ENCODE measurements at places on chromosomes 1 and 21.

DNA sequence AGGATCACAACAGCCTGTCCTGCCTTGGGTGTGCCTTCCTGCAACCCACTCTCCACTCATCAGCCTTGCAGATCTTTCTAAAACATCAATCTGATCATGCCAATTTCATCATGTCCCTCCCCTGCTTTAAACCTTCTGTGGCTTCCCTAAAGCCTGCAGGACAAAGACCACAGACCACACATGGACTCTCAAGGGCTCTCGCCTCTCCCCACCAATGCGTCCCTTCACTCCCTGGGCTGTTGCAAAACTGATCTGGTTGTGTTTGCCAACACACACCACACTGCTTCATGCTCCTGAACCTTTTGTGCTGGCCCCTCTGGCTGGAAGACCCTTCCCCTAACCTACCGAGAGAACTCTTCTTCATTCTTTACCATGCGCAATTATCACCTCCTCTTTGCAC is 72.4 kb downstream of the ITPKB start:
- DNase-seq = no peak

- no peak for DNase-seq
Observed at GRCh38 chr1:62516600-62516999, 79.8 kb downstream of the USP1 start.

DNA sequence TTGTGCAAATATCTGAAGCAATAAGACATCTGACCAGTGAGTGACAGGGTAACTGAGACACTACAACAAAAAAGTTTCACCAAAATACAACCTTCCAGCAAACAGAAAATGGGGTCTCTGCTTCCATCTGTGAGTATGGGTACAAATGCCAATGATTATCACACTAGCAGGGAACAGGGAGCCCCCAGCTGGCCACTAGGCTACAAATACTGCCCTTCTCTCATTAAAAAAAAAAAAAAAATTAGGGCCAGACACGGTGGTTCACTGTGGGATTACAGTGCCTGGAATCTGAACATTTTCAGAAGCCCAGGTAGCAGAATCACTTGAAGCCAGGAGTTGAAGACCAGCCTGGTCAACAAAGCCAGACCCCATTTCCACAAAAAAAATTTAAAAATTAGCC is 48.4 kb upstream of the EDARADD start:
- no peak for DNase-seq

DNA sequence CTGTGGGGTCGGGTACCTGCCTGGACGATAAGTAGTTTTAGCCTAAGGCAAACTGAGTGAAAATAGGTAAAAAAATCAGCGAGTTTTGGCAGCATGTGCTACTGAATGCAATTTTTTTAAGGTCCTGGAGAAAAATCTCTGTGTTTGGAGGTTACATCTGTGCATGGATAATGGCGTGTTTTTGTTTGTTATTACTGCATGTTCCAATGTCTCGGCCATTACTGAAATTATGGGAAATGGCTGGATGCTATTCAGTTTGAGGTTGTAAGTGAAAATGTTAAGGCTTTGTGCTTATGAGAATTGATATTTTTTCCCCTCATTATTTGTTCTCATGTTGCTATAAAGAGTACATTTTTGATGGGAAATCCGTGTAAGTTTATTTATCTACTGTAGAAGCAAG is 441.7 kb downstream of the PRDM2 start:
- no peak for DNase-seq

GRCh38 chr1:181111559-181111958 is 23.1 kb downstream of the IER5 start:
- no peak for DNase-seq

- DNase-seq = no peak
Observed at GRCh38 chr1:178933709-178934490, 63.0 kb upstream of the ANGPTL1 start.

DNA sequence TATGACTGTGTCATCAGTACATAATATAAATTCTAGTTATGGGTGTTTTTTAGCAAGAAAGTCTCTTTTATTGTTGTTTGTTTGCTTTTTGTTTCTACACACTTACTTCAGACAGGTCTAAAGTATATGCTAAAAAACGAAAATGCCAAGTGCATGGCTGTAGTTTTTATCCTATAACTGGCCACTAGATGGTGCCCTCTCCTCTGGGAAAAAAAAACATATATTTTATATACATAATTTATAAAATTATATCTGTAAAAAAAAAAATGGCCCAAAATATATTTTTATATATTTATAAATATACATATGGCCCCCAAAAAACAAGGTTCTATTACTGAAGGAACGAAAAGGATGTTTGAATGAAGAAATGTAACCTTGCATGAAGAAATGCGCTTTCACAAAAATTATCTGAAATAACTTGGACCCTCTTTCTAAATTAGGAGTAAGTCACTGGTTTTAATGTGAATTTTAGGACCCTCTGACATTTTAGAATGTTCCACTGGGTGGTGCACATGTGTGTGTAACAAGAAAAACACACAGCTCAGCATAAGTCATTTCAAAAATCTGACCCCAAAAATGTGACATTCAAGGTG is 93.5 kb downstream of the TTLL7 start:
- DNase-seq = no peak

DNA sequence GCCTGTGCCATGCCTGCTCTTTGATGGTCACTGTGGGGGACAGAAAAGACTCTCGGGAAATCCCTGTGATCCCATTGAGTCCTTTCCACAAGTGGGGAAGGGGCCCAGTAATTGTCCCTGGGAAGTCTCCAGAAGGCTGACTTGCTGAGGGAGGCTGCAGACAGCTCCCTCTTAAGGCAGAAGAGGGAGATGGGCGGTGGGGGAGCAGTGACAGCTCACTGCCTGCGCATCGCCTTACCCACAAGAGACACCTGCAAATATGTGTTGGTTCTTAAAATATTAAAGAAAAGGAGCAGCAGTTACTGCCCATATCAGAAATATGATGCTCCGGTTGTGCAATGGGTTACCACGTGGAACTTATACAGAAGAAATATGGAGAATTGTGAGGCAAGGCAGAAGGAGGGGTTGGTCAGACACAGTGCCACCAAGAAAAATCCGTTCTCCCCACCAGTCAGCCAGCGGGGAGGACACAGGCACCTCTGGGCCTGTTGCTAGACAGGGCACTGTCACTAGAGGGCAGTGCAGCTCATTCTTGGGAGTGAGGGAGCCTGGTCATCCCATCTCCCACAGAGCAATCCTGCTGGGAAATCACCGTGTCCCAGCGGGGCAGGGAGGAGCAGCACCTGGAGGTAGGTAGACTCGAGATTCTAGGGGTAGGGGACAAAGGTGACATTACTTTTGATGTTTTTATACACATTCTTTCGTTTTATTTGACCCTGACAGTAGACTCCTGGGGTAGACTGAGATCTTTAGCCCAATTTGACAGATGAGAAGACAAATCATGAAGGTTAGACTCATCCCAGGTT is 6.9 kb upstream of the CAMK1G start:
- peak; percentile 45 for DNase-seq

DNA sequence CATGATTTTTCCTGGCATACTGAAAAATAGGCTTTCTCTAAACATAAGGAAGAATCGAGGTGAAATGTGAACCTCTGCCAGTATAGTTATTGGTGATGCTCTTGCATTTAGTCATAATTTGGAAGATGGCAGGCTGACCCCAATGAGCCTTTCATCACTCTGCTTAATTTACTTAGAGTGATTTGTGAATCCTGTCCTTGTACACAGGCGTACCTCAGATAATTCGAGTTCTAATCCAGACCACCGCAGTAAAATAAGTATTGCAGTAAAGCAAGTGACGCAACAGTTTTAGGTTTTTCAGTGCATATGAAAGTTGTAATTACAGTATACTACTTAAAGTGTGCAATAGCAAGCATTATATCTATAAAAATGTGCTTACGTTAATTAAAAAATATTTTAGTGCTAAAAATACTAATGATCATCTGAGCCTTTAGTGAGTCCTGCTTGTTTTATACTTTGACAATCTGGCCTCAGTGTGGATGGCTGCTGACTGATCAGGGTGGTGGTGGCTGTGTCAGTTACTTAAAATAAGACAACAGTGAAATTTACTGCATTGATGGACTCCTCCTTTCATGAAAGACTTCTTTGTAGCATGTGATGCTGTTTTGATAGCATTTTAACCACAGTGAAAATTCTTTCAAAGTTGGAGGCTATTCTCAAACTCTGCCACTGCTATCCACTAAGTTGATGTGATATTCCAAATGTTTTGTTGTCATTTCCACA is 1.7 kb downstream of the PKNOX1 start:
- DNase-seq = no peak

- no peak for DNase-seq
Observed at GRCh38 chr1:168218658-168219057, 7.1 kb upstream of the SFT2D2 start.

GRCh38 chr1:29565490-29565889 is 329.2 kb downstream of the PTPRU start:
- DNase-seq = no peak

GRCh38 chr1:192906334-192906733 is 97.5 kb downstream of the RGS2 start:
- DNase-seq = no peak

GRCh38 chr1:223215026-223215425 is 72.0 kb upstream of the TLR5 start:
- no peak for DNase-seq

DNA sequence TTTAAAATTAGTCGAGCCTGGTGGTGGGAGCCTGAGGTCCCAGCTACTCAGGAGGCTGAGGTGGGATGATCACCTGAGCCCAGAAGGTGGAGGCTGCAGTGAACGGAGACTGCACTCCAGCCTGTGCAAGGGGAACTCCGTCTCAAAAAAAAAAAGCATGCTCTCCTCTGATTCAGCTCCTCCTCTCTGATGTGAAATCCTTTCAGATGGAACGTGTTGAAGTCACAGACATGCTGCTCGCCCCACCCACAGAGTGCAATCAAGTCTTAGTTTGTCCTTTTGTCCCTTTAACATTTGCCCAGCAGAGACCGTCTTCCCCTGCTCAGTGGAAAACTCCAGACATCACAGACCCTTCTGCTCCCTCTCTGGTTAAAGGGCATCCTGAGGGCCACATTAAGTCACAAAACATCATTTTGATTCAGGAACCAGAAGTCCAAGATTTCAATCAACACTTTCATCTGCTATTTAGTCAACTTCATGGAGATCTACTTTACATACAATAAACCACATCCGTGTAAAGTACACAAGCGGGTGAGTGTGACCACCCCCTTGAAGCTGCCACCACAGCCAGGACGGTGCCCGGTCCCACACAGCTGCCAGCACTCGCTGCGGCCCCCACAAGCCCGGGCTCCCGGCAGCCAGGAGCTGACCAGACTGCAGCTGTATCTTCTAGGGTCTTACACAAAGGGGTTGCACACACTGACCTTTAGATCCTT is 18.9 kb upstream of the RNF223 start:
- DNase-seq = no peak

DNA sequence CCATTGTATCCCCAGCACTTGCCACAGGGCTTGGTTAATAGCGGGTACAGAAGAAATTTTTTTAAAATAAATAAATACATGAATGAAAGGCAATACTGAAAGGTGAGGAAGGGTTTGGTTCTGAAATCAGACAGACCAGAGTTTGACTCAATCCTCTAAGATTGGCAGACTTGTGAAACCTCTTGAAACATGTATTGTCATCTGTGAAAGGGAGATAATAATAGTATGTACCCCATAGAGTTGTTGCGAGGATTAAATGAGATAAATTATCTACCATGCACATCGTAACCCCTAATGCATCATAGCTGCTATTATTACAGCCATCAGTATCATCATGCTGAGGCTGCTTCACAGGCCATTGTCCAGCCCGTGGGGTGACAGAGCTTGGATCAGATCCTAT is 41.4 kb downstream of the S1PR1 start:
- no peak for DNase-seq

DNA sequence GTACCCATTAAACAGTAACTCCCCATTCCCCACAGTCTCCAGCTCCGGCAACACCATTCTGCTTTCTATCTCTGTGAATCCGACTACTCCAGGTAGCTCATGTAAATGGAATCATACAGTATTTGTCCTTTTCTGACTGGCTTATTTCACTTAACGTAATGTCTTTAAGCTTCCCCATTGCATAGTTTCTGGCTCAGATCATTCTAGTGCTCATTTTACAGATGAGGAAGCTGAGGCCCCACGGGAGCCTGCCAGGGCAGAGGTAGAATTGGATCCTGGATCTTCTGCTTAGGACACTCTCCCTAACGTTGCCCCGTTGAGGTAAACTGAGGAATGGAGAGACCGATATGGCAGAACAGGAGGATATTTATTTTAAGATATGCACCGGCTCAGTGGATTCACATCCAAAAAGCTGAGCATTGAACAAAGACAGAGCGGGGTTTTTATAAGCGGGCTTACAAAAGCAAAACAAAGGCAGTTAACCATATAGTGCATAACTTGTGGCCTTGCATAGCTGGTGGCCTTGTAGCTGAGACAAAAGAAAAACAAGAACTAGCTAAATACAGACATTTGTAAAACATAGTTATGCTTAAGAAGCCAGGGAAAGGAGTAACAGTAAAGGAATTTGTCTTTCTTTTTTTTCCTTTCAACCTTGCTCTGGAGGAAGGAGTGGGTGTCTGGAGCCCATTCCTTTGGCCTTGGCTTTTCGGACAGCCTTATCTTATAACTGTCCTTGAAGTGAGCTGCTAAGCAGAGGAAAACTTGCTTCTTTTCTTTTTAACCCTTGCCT is 15.3 kb upstream of the KLHDC8A start:
- no peak for DNase-seq

GRCh38 chr1:98019747-98020146 is 98.9 kb upstream of the DPYD start:
- DNase-seq = no peak

GRCh38 chr1:112906150-112906698 is 49.8 kb downstream of the SLC16A1 start:
- DNase-seq = no peak

- DNase-seq = no peak
Observed at GRCh38 chr21:35850029-35850428, 210.3 kb downstream of the SETD4 start.

- DNase-seq = no peak
Observed at GRCh38 chr1:99776120-99776519, 9.7 kb upstream of the FRRS1 start.

DNA sequence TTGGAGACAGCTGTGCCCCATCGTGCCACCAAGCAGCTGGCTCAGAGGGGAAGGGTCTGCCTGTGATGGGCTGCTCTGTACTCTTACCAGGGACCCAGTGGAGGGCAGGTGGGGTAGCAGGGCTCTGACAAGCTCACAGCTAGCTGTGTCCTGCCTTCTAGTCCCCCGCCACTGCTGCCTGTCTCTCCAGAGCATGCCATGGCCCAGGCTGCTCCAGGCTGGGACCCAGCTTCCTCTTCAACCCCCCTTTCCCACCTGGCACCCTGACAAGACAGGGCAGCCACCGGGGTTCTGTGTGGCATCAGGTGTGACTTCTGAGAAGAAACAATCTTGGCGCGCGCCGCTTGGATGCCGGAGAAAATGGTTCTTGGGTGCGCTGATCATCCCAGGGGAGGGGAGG is 92.3 kb upstream of the ACTL8 start:
- no peak for DNase-seq

GRCh38 chr1:203464226-203464625 is 11.4 kb upstream of the PRELP start:
- DNase-seq = no peak

GRCh38 chr21:19034041-19034440 is 630.5 kb upstream of the TMPRSS15 start:
- no peak for DNase-seq

- no peak for DNase-seq
Observed at GRCh38 chr1:17260264-17260663, 11.4 kb downstream of the PADI3 start.
